GM23248 (cell line): ENCODE measurements at places on chromosomes 2 and 18.

GRCh38 chr18:44771956-44772917 lies 91.5 kb downstream of the SETBP1 start:
- no peaks in the 10 kb centered on the region for H3K27me3 ChIP-seq
- H3K4me3 ChIP-seq, result no peak overlapping the region
- no peaks in the 10 kb centered on the region for H3K36me3 ChIP-seq
- no peaks in the 10 kb centered on the region for H3K4me1 ChIP-seq
- no peak overlapping the region for H3K27ac ChIP-seq

DNA sequence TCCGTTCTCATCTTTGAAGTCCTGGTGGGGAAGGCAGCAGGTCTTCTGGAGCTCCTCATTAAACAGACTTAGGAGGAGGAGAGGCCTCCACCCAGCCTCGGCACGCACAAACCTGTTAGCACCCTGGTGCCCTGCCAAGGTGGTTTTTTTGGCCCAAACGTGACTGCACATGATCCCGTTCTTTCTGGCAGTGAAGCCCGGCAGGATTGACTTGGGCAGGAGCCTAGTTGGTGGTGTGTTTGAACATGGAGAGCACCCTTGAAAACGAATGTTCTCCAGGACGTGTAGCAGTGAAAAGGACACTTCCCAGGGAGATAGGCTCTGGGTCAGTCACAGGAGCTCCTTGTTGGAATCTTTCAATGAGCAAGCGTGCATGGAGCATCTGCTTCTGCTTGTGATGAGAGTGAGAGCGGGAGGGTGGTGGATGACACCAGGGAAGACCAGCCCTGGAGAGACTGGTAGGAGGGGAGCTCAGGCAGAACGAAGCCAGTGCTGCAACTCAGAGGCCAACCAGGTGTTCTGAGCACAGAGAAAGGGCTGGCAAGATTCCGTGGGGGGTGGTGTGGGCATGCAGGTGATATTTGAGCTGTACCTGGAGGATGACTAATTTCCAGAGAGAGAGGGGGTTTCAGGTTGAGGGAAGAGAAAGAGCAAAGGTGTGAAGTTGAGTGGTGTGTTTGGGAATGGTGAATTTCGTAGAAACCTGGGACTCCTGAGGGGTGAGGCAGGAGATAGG lies 73.8 kb downstream of the TANC1 start:
- DNase-seq, result no peak
- H3K4me3 ChIP-seq, result no peak overlapping the region
- H3K27me3 ChIP-seq, result no peaks in the 10 kb centered on the region
- peaks cover 13% of the 10 kb centered on the region for H3K4me1 ChIP-seq
- H3K36me3 ChIP-seq, result no peaks in the 10 kb centered on the region
- no peak overlapping the region for H3K27ac ChIP-seq

DNA sequence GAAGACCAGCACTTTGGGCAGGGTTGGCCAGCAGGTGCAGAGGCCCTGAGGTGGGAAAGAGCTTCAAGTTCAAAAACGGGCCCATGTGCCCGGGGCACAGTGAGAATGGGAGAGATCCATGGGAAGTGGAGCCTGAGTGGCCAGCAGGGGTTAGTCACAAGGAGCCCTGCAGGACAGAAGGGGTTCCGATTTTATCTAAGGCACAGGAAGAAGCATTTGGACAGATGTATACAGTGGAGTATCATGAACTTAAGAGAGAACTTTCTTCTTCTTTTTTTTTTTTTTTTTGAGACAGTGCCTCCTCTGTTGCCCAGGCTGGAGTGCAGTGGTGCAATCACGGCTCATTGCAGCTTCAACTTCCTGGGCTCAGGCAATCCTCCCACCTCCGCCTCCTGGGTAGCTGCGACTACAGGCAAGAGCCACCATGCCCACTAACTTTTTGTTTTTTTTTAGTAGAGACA lies 24.0 kb downstream of the WIPF1 start:
- H3K27ac ChIP-seq, result no peak overlapping the region
- H3K36me3 ChIP-seq, result peaks cover 42% of the 10 kb centered on the region
- no peak overlapping the region for H3K4me3 ChIP-seq
- H3K4me1 ChIP-seq, result peaks cover 6% of the 10 kb centered on the region

- H3K4me1 ChIP-seq, result no peaks in the 10 kb centered on the region
- peaks cover 42% of the 10 kb centered on the region for H3K27me3 ChIP-seq
- no peak overlapping the region for H3K27ac ChIP-seq
- no peak overlapping the region for H3K4me3 ChIP-seq
Observed at GRCh38 chr18:32899819-32900218, 127.0 kb upstream of the KLHL14 start.

GRCh38 chr2:133768658-133769435 lies 200.6 kb upstream of the NCKAP5 start:
- H3K4me1 ChIP-seq, result no peaks in the 10 kb centered on the region
- no peak overlapping the region for H3K4me3 ChIP-seq
- no peak for DNase-seq
- no peaks in the 10 kb centered on the region for H3K36me3 ChIP-seq

DNA sequence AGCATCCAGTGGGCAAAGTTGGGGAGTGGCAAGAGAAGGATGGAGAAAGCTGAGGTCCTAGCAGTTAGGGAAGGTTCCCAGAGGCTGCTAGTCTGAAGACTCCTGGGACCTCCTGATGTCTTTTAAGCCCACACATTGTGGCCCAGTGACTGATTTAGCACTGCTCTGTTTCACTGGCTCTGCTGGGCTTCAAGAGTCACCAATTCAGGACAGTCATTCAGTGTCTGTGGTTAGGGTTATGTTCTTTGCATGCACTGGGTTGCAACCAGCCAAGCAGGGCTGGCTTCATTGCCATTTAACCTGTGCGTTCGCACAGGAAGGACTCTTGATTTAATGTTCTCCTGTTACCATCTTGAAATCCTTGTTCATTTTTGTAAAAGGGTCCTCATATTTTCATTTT lies 199.2 kb downstream of the ICOS start:
- H3K4me3 ChIP-seq, result no peak overlapping the region
- no peaks in the 10 kb centered on the region for H3K4me1 ChIP-seq
- no peaks in the 10 kb centered on the region for H3K27me3 ChIP-seq
- H3K27ac ChIP-seq, result no peak overlapping the region

- H3K27me3 ChIP-seq, result no peaks in the 10 kb centered on the region
- H3K4me1 ChIP-seq, result no peaks in the 10 kb centered on the region
- no peaks in the 10 kb centered on the region for H3K36me3 ChIP-seq
- no peak overlapping the region for H3K27ac ChIP-seq
Observed at GRCh38 chr2:71043531-71044407, 24.7 kb upstream of the NAGK start.

DNA sequence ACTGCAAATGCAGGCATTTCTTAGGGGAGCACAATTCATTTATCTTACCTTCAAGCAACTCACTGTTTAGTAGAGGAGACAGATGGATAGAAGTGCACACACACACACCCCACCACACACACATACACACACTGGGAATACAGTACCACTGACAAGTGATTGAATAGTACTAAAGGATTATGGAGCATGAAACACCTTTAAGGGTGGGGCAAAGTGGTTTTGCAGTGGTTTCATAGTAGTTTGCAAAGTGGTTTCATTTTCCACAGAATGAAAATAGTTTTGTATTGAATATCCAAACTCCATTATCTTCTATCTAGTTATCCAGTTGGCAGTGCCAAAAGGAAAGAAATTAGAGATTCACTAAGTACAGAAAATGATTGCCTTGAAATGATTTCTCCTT lies 18.9 kb downstream of the KIF5C start:
- H3K4me3 ChIP-seq, result no peak overlapping the region
- no peaks in the 10 kb centered on the region for H3K4me1 ChIP-seq

DNA sequence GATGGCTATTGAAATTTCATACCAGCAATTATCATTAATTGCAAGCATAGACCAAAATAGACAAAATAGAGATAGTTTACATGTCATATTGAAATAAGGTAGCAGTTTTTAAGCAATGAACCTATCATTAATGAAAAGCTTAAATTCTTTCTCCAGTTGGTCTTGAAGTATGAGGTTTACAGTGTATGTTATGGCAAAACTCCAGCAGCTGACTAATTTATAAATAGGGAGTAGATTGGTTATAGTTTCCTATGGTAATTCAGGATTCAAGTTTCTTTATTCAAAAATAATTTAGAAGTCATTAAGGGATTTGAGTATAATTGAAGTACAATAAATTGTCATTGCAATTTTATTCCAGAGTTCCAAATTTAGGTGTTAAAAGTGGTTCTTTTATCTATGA lies 69.6 kb upstream of the COL5A2 start:
- no peaks in the 10 kb centered on the region for H3K36me3 ChIP-seq
- peak; percentile 73 for DNase-seq
- H3K4me3 ChIP-seq, result no peak overlapping the region
- no peak overlapping the region for H3K27ac ChIP-seq

- H3K27me3 ChIP-seq, result no peaks in the 10 kb centered on the region
- H3K4me3 ChIP-seq, result no peak overlapping the region
- no peak for DNase-seq
- no peaks in the 10 kb centered on the region for H3K36me3 ChIP-seq
Observed at GRCh38 chr2:21944536-21944935, 820.8 kb downstream of the TDRD15 start.

DNA sequence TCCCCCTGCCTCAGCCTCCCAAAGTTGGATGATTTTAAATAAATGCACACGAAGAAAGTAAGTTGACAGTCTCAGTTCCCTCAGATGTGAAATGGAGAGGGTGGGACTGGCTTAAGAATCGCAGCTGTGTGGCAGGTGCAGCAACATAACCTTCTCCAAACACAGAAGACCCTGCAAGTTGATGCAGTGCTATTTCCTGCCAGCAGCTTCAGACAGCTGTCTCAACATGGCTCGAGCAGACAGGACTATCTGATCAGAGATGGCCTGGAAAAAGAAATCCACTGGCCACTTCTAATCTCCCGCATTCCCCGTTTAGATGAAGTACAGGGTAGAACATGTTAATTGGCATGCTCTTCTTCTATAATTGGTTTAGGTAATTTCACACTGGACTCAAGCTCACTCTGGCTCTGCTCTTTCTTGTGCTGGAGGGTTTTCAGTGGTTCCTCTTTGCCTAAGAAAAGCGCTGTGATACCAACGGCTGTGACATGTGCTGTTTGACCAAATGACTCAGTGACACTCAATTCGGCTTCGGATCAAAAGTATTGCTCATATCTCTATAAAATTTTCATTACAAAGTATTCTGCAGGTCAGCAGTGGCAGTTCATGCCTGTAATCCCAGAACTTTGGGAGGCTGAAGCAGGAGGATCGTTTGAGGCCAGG lies 40.2 kb downstream of the MYOM1 start:
- H3K27ac ChIP-seq, result no peak overlapping the region
- no peak overlapping the region for H3K4me3 ChIP-seq
- peaks cover 8% of the 10 kb centered on the region for H3K4me1 ChIP-seq
- no peaks in the 10 kb centered on the region for H3K27me3 ChIP-seq
- DNase-seq, result no peak
- H3K36me3 ChIP-seq, result no peaks in the 10 kb centered on the region

DNA sequence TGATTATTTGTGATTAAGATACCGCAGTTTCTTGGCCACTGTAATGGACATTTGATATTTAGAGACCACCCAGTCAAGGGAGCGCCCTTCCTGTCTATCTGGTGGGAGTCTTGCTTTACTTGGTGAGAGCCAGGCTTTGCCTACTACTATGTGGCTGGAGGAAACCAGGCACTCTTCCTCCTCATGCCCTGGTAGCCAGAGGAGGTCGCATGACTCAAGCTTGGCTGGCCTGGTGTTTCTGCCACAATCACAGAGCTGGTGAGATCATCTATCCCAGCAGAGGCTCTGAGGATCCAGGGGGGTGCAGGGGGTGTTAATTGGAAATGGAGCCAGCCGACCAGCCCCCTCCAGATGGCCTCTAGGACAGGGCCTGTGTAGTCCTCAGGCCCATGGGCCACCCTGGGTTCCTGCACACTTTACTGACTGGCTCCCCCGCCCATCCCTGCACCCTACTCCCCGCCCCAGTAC lies 46.8 kb upstream of the BIN1 start:
- H3K27ac ChIP-seq, result peak overlapping the region; percentile 75
- DNase-seq, result peak; percentile 96
- peaks cover 49% of the 10 kb centered on the region for H3K4me1 ChIP-seq
- no peaks in the 10 kb centered on the region for H3K36me3 ChIP-seq

- H3K36me3 ChIP-seq, result no peaks in the 10 kb centered on the region
- no peaks in the 10 kb centered on the region for H3K4me1 ChIP-seq
- H3K4me3 ChIP-seq, result no peak overlapping the region
- no peak overlapping the region for H3K27ac ChIP-seq
- no peaks in the 10 kb centered on the region for H3K27me3 ChIP-seq
- DNase-seq, result no peak
Observed at GRCh38 chr2:207812058-207812725, 42.5 kb upstream of the FZD5 start.

DNA sequence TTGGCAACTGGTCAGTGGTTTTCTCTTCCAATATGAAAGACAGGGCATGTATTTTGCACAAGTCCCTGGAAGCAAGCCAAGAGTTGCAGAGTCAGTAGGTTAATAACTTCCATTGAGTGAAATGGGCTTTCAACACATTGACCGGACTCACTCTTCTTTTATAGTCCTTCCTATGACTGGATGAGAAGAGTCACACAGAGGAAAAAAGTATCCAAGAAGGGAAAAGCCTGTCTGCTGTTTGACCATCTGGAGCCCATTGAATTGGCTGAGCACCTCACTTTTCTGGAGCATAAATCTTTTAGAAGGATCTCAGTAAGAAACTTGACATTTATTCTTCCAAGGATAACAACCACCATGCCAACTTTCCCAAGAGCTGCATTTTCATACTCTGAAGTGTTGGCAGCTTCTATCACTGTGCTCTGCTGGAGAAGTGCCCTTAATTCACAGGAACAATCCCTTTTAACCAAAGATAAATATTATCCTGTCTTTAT lies 45.4 kb downstream of the RASGRP3 start:
- H3K4me3 ChIP-seq, result no peak overlapping the region
- H3K27ac ChIP-seq, result peak overlapping the region; percentile 56
- H3K36me3 ChIP-seq, result no peaks in the 10 kb centered on the region
- H3K27me3 ChIP-seq, result no peaks in the 10 kb centered on the region
- H3K4me1 ChIP-seq, result peaks cover 15% of the 10 kb centered on the region

- H3K4me1 ChIP-seq, result peaks cover 4% of the 10 kb centered on the region; the same call in 1 of the 2 replicates
- H3K4me3 ChIP-seq, result no peak overlapping the region
- H3K27me3 ChIP-seq, result peaks cover 25% of the 10 kb centered on the region
- DNase-seq, result no peak
Observed at GRCh38 chr2:240327566-240327965, 107.9 kb upstream of the GPC1 start.

GRCh38 chr2:38750011-38750890 lies 910 bp downstream of the SRSF7 start:
- peak overlapping the region; percentile 86 for H3K4me3 ChIP-seq
- peak overlapping the region; percentile 93 for H3K27ac ChIP-seq
- DNase-seq, result peak; percentile 79
- H3K36me3 ChIP-seq, result peaks cover 42% of the 10 kb centered on the region
- H3K4me1 ChIP-seq, result peaks cover 9% of the 10 kb centered on the region
